Naive thymus-derived CD4-positive, alpha-beta T cell (primary cell): ENCODE measurements at places on chromosomes 4 and X. TPM values are rescaled to one million over a fixed set of nuclear protein-coding genes. Genes with fewer than 3 reads are reported as not detected.

DNA sequence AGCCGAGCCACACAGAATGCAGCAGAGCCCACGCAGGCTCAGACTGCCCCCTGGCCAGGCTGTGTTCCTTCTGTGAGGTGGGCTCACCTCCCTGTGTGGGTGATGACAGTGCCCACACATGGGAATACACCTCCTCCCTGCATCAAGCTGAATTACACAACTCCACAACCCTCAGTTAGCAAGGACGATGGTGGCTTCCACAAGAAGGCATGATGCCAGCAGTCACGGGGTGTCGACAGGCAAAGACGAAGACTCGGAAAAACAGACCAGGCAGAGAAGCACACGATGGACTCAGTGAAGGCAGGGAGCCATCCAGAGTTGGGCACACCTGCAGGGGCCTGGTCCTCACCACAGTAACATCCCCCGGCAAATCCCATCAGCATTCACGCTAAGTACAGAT lies 12.1 kb downstream of the LETM1 start:
- H3K4me3 ChIP-seq: no peak overlapping the region
- H3K27ac ChIP-seq: no peak overlapping the region
- no peaks in the 10 kb centered on the region for H3K27me3 ChIP-seq
- no peaks in the 10 kb centered on the region for H3K36me3 ChIP-seq

DNA sequence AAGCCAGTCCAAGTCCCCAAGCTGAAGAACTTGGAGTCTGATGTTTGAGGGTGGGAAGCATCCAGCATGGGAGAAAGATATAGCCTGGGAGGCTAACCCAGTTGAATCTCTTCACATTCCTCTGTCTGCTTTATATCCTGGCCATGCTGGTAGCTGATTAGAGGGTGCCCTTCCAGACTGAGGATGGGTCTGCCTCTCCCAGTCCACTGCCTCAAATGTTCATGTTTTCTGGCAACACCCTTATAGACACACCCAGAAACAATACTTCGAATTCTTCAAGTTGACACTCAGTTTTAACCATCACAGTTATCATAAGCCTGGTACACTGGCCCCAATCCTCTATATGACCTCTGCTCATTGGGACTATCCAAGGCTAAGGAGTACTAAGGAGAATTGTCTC lies 124.1 kb upstream of the WDR1 start:
- H3K27me3 ChIP-seq: no peaks in the 10 kb centered on the region
- DNase-seq: no peak
- no peaks in the 10 kb centered on the region for H3K4me1 ChIP-seq
- no peak overlapping the region for H3K4me3 ChIP-seq
- no peak overlapping the region for H3K27ac ChIP-seq

DNA sequence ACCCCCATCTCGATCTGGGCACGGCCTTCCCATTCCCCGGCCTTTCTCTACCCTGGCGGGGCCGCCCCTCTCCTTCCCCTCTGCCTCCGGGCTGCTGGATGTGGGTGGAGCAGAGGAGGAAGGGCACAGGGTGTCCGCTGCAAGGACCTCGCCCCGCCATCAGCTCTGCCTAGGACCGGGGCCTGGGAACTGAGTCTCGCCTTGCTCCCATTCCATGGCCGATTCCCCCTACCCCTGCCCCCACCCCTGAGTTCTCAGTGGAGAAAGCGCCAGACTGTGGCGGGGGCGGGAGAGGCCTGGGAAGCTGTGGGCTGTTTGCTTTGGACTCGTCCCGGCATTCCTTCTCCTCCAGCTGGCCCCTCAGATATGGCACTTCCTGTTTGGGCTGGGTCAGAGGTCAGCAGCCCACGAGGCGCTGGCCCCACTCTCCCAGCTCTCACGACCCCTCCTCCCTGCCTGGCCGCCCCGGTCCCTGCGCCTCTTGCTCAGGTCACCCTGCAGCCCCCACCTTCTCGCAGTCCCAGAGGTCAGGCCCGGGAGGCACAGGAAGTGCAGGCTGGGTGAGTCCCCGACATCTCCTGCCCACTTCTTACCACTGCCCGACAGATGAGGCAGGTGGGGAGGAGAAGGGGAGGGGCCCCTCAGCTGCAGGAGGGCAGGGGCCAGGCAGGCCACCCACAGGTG lies 6.4 kb upstream of the BGN start:
- H3K27me3 ChIP-seq: no peaks in the 10 kb centered on the region
- H3K4me1 ChIP-seq: no peaks in the 10 kb centered on the region
- H3K36me3 ChIP-seq: no peaks in the 10 kb centered on the region
- DNase-seq: no peak
- H3K27ac ChIP-seq: no peak overlapping the region
- H3K4me3 ChIP-seq: no peak overlapping the region

DNA sequence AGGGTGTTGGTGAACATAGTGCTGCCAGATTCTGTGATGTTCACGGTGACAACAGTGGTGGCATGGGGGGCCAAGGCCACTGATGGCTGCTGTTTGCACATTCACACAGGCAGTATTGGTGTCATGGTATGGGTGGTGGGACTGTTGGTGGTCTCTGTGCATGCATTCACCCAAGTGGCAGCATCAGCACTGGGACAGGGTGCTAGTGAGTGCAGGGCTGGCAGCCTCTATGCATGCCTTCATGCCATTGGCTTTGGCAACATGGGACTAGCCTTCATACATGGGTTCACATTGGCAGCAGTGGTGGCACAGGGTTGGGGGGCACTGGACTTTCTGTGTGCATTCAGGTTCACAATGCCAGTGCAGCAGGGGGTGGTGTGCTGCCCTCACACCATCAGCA lies 489.7 kb upstream of the FGF16 start:
- DNase-seq: no peak
- H3K27me3 ChIP-seq: no peaks in the 10 kb centered on the region
- no peak overlapping the region for H3K4me3 ChIP-seq
- no peaks in the 10 kb centered on the region for H3K36me3 ChIP-seq

GRCh38 chrX:44234116-44234515 lies 109.4 kb downstream of the EFHC2 start:
- H3K4me1 ChIP-seq: no peaks in the 10 kb centered on the region
- H3K27ac ChIP-seq: no peak overlapping the region
- H3K4me3 ChIP-seq: no peak overlapping the region
- no peak for DNase-seq
- H3K36me3 ChIP-seq: no peaks in the 10 kb centered on the region
- no peaks in the 10 kb centered on the region for H3K27me3 ChIP-seq

The CXCL11 gene
- total RNA-seq: not detected

The ABCG2 gene
- total RNA-seq: 0.65 and 0.66 TPM in 2 replicates

The FAM241A gene
- total RNA-seq: 2.4 TPM
